GM19239 (cell line): ENCODE measurements at places on chromosomes 4 and X.

- DNase-seq, result no peak
Observed at GRCh38 chr4:49000806-49001205, 14.7 kb downstream of the CWH43 start.

DNA sequence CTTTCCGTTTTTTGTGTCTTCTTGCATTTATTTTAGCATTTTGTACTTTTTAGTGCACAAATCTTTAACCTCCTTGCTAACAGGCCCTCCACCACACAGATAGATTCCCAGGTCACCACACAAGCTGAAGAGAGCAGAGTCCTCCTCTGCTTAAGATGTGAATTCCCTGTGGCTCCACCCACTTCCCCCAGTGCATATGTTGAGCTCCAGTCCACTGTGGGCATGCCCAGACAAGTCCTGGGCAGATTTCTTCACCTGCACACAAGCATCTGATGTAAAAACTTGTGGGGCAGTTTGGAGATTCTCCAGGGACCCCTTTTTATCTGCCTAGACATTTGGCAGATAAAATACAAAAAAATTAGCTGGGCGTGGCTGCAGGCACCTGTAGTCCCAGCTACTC lies 19.8 kb upstream of the PASD1 start:
- no peak for DNase-seq

DNA sequence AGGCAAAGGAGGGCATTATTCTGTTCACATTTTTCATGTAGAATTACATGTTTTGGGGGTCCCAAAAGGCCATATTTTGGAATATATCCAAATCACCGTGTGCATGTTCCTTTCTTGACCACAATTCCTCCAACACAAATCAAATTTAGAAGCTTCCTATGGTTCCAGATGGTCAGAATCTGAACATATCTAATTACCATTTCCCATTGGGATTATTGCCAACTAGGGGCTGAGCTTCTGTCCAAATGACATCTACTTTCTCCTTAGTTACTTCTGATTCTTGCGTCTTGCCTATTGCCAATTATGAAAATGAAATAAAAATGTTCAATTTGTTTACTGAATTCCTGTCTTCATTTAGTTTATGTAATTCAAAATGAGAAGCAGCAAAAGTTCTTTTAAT lies 163.7 kb downstream of the CPE start:
- no peak for DNase-seq

GRCh38 chr4:185772391-185773093 lies 39.5 kb downstream of the SORBS2 start:
- no peak for DNase-seq

GRCh38 chr4:172207258-172207657 lies 394.1 kb downstream of the GALNTL6 start:
- DNase-seq, result no peak

DNA sequence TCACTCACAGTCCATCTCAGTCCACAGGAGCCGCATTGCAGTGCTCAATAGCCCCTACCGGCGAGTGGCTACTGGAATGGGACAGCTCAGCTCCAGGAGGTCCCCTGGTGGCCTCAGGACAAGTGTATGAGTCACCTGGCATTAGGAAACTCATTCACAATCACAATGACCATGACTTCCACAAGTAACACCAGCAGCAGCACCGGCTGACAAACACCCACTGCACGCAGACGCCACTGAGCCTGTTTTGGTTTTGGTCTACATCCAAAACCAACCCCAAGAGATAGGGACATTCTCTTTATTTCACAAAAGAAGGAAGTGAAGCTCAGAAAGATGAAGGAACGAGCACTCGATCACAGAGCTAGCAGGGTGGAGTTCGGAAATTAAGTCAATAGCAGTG lies 8.1 kb downstream of the JAKMIP1 start:
- no peak for DNase-seq

GRCh38 chr4:120070196-120070595 lies 3.5 kb upstream of the MAD2L1 start:
- DNase-seq, result no peak

DNA sequence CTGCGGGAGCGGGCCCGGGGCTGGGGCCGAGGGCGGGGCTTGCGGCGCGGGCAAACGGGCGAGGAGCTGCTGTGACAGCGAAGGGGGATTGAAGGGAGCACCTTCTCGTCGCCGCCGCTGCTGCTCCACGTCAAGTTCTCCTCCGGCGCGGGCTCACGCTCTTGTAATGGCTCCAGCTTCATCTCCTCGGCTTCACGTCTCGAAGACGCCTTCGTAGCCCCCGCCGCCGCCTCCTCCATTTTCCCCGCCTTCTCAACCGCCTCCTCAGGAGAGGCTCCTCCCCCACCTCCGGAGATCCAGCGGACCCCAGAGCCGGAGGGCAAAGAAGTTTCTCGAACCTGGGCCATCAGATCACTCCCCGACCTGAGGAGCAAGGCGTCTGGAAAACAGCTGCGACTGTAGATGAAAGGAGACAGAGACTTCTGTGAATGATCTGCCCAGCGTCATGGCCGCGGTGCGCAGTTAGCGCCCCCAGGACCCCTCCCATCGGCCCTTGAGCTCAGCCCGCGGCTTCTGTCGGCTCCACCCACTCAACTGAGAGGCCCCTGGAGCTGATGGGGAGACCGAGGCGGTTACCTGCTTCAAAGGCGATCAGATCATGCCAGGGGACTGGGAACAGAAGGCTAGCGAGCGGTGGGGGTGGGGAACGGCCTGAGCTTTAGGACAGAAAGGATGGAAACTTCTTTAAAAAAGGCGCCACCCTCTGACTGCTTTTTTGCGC lies 895 bp downstream of the USP51 start:
- peak; percentile 23 for DNase-seq

DNA sequence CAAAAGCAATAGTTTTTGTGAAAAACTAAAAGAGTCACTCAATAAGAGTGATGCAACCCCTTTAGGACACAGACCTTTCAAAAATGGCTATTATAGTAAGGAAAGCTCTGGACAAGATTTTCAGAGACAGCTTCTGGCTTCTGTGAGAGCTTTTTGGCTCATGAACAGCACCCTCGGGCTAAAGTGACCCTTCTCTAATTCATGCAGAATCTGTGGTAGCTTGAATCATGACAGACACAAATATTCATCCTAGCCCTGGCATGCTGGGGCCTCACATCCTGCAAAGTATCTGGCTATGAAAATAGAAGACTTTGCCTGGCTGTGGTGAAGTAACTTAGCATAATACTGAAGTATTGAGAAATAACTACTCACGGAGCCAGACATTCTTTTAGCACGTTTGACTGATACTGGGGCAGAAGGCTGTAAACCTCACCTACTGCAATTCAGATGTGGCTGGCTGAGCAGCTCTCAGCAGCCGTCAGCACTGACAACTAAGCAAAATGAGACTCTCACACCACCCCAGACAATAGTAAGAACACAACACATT lies 327.3 kb downstream of the MAPK10 start:
- DNase-seq, result no peak
